ENCODE measurements at places on chromosomes 5 and 9.

GRCh38 chr9:21429191-21429590, 11.0 kb upstream of the IFNA1 start:
- DNase-seq: no peak

DNA sequence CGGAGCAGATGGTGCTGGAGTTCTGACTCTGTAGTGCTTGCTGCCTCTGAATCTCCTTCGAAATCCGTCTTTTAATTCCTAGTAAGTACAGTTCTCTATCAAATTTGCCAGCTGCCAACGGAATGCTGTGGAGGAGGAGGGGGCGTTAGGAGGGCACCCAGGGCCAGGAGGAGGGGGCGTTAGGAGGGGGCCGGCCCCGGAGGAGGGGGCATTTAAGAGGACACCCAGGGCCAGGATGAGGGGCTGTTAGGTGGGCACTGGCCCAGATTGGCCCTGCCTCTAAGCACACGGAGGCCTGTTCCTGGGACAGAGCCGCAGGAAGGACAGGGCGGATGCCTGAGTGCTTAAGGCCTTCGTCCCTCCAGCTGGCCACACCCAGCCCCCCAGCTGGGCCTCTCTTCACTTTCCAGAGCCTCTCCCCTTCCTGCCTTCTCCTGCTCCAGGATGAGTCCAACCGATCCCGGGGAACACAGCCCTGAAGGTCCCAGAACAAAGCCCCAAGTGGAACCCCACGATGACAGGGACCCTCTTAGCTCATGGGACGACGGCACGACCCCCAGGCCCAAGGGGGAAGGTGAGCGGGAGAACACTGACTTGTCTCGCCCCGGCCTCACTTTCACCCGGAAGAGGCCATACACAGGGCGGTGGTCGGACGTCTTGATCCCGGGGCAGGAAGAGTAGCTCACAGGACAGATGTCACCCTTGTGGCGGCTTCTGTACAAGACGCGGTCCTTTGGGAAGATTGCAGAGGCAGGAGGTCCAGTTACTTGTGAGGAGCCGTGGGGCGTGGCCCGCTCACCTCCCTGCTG, 9.8 kb downstream of the INPP5E start:
- DNase-seq: no peak

DNA sequence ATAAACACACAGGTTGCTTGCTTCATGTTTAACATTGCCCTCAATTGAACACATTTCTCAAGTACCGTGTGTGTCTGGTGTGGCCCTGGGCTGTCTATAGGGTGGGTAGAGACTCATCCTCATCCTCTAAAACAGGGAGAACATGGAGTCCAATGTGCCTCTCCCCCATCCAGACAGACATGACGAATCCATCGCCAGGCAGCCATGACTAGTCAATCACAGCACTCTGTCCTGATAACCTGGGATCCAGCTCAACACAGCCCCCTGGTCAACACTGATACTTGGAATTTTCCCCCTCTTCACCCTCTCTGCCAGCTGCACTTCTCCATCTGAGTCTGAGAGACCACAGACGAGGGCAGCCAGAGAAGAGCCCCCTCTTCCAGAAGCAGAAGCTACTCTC, 10.7 kb upstream of the NTNG2 start:
- DNase-seq: no peak

DNA sequence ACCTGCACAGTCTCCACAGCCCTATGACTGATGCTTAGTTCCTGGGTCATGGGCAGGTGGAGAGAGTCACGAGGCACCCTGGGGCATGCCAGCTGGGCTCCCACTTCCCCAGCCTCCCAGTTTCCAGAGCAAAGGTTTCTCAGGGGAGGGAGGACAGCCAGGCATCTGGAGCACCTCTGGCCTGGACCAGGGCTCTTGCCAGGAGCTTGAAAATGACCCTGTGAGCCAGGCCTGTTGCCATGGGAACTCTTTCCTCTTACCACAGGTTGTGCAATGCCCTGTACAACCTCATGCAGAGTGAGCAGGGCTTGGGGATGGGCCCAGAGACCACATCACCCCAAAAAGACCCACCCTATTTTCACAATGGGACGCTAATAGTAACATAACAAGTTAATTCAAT, 113.1 kb downstream of the PSD2 start:
- DNase-seq: no peak

GRCh38 chr5:118883362-118883761, 105.0 kb downstream of the DTWD2 start:
- DNase-seq: no peak
